ENCODE measurements at places on chromosomes 16 and 17.

DNA sequence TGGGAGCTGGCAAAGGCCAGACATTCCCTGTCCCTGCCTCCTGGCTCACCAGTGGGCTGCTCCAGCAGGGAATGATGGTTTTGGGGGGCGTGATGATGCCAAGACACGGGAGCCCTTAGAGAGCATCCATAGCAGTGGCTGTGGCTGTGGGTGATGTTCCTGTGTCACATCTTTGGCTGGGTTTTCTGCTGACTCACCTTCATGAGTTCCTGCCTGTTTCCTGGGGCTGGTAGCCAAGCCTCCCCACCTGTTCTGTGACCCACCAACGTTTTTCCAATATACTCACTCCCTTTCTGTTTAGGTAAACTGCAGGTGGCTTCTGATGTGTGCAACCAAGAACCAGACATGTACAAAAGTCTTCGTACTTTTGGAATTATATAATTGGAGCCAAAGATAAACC lies 16.5 kb upstream of the NF1 start:
- DNase-seq, result no peak

DNA sequence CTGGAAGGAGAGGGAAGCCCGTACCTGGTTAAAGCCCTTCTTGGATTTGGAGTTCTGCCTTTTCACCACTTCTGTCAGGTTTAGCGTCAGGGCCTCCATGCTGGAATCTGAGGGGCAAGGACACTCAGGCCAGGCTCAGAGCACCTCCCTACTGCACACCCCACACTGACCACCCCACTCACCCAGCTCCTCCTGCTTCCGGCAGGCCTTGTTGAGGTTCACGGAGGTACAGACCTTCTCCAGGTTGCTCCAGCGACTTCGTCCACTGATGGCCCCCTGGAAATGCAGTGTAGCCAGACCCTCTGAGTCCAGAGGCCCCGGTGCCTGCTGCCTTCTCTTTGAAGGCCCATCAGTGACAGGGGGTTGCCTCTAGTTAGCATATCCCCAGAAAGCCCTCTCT lies 14.1 kb upstream of the PIK3R6 start:
- no peak for DNase-seq

GRCh38 chr17:73954951-73955350 lies 248.5 kb upstream of the RPL38 start:
- no peak for DNase-seq

DNA sequence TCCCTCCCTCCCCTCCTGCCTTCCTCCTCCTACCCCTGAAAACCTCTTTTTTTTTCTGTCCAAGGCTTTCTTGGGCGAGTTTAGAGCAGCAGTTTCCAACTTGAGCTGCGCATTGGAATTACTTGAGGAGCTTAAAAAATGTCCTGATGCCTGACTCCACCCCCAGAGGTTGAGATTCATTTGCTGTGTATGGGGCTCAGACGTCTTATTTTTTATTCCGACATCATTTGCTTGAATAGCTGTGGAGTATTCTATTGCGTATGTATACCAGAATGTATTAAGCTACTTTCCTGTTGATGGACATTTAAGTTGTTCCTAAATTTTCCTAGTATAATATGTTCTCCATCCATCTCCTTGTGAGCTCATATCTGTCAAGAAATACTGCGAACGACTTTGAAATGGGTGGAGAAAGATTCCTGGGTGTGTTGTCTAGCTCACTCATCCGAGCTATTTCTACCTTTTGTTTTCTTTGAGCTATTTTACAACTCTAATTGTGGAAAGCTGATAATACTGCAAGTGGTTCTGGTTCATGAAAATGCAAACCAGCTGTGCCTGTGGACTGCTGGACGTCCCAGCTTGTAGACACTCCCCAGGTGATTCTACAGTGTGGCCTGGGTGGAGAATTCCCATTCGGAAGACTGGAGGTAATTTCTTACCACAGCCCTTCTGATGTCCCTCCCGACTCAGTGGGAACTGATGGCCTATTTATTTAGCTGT lies 40.5 kb downstream of the CMIP start:
- DNase-seq, result no peak

DNA sequence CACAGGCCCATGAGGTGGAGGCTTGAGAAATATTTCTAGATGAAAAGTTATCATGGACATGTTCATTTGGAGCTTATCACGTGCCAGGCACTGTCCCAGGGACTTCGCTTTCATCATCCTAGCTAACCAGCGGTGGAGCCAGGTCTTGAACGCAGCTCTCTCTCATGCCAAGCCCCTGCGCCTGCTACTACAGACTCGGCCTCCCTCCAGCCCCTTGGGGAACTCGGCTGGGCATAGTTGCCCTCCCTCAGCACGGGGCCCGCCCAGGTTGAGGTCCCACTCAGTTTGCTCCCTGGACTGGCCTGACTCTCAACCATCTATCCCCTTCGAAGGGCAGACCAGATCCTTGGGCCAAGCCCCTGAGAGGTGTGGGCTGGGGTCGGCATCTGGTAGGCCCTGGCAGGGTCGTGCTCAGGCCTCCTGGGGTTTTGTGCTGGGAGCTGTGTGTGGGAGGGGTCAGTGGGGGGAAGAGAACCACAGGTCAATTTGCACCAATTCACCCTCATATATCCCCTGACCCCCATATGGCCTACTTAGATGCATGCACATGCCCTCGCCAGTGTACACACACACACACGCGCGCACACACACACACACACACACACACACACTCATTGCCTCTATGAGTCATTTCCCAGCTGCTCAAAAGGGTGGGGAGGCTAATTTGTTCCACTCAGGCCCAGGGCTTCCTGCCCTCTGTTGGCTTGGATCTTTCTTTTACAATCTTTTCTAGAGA lies 12.1 kb upstream of the SCN4A start:
- no peak for DNase-seq

GRCh38 chr16:19316846-19317245 lies 31.3 kb downstream of the CLEC19A start:
- DNase-seq, result no peak

DNA sequence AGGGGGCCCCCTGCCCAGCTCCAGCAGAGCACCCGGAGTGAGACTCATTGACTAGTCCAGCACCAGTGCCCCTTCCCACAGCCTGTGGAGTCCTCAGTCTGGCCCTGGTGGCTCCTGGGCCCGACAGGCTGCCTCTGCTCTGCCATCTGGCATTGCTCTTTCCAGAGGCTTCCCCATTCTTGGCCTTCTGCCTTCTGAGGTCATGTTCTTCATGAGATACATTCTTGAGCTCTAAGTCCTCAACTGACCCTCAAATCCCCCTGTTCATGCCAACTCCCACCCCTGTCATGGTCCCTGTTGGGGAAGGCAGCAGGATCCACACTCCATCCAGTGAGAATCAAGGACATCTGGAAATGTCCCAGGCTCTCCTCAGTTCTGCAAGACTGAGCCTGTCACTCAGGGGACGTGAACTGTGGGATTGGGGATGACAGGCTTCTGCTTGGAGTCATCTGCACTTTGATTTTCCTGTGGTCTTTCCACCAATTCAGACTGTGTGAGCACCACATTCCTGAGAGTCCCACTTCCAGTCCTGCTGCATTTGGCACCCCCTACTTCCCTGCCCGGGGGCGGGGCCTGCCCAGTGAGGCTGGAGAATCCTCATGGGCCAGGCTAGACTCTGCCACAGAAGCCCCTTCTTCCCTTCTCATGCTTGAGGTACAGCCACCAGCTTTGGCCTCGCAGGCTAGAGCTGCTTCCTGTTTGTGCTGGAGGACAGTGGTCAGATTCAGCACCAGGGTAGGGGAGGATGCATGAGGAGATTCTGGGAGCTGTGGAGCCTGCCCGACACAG lies 2.7 kb downstream of the TRPV2 start:
- DNase-seq, result no peak

- no peak for DNase-seq
Measured at GRCh38 chr16:58543685-58544084, 28.4 kb downstream of the SETD6 start.

DNA sequence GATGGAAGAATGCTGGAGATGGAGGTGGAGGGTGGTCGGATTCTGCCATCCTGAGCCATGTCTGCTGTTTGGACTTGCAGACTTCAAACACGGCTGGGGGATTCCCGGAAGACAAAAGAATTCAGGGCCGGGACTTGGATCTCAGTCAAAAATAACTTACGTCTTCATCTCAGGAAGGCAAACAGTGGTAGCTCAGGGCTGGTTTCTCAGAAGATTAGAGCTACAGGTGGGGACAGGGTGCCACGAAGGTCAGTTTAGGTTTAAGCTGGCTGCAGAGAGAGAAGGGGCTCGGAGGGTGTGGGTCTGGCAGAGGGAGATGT lies 4.3 kb upstream of the RHBDL3 start:
- no peak for DNase-seq

GRCh38 chr17:42387661-42388380 lies 421 bp downstream of the STAT3 start:
- no peak for DNase-seq

DNA sequence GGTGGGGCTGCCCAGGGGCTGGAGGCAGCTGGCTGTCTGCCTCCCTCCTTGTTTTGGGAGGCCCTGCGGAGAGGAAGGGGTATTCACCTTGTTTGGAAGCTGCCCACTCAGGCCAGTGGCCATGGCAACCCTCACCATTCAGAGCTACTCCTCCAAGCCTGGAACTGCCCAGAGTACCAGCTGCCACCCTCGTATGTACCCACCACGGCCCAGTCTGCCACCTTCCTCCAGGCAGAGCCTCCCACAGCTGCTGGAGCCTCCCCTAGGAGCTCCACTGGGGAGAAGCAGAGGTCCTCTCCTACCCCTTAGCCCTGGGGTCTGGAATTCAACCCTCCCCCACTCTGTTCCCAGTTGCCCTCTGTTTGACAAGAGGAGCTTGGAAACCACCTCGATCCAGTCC lies 90.7 kb downstream of the AXIN2 start:
- DNase-seq, result no peak

DNA sequence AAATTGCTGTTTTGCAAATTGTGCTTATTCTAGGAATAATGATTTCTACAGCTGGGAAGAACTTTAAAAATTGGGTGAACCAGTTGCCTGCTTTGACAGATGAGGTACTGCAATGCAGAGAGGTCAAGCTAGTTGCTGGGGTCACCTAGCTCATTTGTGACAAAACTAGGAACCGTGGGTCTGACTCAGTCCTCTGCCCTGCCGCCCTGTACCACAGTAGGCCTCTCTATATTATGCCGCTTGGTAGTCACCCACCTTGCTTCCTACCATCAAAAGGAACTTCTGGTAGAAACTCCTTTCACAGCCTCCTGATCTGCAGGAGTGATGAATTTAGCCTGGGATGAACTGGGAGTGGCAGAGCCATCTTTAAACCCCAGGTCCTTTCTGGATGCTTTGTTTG lies 105.7 kb downstream of the PITPNC1 start:
- DNase-seq, result no peak

GRCh38 chr16:67357561-67357960 lies 30.9 kb downstream of the LRRC36 start:
- no peak for DNase-seq

- DNase-seq, result no peak
Measured at GRCh38 chr16:88569614-88569984, 604 bp upstream of the ZC3H18 start.

DNA sequence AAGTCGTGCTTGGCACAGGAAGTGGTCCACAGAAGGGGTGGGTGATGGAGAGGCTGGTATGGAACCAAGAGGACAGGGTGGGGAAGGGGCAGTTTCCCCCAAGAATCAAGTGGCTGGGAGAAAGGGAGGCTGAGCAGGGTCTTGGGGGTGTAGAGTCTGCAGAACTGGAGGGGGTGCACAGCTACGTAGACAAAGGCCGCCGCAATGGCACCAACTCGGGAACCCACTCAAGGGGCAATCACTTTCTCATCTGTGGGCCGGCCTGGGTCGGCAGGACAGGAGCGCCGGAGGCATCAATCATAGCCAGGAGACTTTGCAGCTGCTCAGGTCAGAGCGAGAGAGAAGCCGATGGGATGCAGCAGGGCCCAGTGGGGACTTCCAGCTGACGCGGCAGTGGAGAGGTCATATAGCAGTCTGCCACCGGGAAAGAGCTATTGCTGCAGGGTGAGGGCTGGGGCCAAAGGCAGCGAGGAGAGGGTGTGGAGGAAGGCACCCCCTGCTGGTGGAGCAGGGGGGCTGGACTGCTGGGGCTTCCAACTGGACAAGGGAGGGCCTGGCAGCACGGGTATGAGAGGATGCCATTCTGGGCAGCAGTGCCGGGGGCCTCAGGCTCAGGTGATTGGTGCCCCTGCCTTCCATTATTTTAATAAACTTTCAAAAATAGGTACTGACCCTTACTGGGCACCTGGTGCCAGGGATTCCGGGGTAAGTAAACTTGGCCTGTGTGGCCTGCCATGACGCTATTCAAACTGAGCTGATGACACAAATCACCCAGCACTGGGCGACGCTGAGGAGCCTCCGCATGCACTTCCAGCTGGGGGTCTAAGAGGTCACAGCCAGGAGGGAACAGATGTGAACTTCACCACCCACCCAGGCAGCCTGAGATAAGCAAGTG lies 52.5 kb upstream of the MTSS2 start:
- DNase-seq, result no peak

- no peak for DNase-seq
Measured at GRCh38 chr17:38568845-38569510, 36.8 kb downstream of the SRCIN1 start.

Data from NCI-H1048 (cell line).